ENCODE measurements at places on chromosomes 1 and 21.
A peak's percentile ranks its signal among the peaks of the same experiment; 100 is the strongest.

- no peak for DNase-seq
- no peaks in the 10 kb centered on the region for H3K36me3 ChIP-seq
- peaks cover 21% of the 10 kb centered on the region for H3K4me1 ChIP-seq
- no peak overlapping the region for H3K27ac ChIP-seq
- H3K27me3 ChIP-seq: no peaks in the 10 kb centered on the region
These were observed 65.7 kb downstream of the TLR5 start for GRCh38 chr1:223077247-223077833.

DNA sequence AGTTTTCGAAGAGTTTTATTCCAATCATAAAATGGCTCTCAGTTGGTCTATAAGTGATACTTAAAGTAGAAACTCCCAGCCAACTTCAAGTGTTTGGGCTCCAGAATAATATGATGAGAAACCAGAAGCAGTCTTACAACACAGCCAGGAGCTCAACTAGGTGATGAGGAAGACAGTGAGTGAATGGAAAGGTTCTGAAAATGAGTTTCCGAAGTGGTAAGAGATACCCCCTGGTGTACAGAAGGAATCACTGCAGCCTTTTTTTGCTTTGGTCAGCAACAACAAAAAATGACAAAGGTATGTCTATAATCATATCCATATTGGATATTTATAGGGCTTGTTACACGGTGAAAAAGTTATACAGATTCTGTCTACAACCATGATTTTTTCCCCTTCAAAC, 16.5 kb downstream of the KRTAP19-1 start:
- DNase-seq: no peak
- no peaks in the 10 kb centered on the region for H3K27me3 ChIP-seq
- H3K36me3 ChIP-seq: no peaks in the 10 kb centered on the region
- H3K4me3 ChIP-seq: no peak overlapping the region

DNA sequence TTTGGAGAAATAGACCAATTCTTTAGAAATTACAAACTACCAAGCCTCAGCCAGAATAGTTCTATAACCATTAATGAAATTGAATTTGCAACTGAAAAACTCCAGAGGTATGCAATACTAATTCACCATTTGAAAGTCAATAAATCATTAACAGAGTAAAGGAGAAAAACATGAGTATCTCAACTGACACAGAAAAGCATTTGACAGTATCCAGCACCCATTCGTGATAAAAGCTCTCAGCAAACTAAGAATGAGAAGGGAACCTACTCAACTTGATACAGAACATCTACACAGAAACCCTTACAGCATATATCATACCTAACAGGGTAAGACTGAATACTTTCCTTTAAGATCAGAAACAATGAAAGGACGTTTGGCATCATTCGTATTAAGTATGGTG, 54.3 kb downstream of the ST6GALNAC5 start:
- DNase-seq: no peak
- no peak overlapping the region for H3K4me3 ChIP-seq
- H3K4me1 ChIP-seq: no peaks in the 10 kb centered on the region
- no peaks in the 10 kb centered on the region for H3K36me3 ChIP-seq
- H3K27me3 ChIP-seq: no peaks in the 10 kb centered on the region

DNA sequence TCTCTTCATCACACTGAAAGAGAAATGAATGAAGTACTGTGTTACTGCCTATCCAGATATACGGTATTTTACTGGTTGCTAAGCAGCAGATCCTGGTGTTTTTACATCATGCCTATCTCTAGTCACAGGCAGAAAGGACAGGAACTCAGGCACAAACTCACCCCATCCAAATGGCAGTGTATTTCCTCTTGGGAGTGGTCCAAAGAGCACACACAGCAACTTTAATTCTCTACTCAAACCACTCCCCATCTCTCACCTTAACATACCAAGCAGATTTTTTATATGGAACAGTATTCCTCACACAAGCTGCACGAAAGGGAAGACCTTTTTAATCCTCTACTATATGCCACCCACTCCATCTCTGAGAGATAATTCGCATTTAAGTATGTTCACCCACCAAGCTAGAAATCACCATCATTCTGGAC, 27.3 kb downstream of the EIF4G3 start:
- peaks cover 26% of the 10 kb centered on the region for H3K36me3 ChIP-seq
- DNase-seq: no peak
- no peaks in the 10 kb centered on the region for H3K27me3 ChIP-seq
- peaks cover 10% of the 10 kb centered on the region for H3K4me1 ChIP-seq
- peak overlapping the region; percentile 52 for H3K27ac ChIP-seq
- H3K4me3 ChIP-seq: no peak overlapping the region

DNA sequence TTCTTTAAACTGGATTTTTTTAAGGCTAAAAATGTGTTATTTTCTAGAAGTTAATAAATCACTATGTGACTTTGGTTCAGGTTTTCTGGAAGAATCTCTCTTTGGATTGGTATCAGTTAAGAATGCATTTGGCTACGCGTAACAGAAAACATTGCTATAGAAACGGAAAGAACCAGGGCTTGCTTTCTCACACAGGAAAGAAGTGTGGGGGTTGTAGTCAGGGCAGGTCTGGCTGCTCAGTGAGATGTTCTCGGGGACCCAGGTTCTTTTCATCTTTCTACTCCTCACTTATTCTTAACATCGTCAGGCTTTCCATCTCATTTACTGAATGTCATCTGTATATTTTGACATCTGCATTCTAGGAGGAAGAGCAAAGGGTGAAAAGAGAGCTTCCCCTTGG, 191.4 kb downstream of the ZBTB18 start:
- no peak overlapping the region for H3K27ac ChIP-seq
- no peaks in the 10 kb centered on the region for H3K4me1 ChIP-seq
- no peak overlapping the region for H3K4me3 ChIP-seq

- H3K4me1 ChIP-seq: peaks cover 4% of the 10 kb centered on the region
- no peak overlapping the region for H3K27ac ChIP-seq
- no peaks in the 10 kb centered on the region for H3K36me3 ChIP-seq
- H3K4me3 ChIP-seq: no peak overlapping the region
These were observed 3.2 kb upstream of the TNFRSF8 start for GRCh38 chr1:12059722-12060464.

DNA sequence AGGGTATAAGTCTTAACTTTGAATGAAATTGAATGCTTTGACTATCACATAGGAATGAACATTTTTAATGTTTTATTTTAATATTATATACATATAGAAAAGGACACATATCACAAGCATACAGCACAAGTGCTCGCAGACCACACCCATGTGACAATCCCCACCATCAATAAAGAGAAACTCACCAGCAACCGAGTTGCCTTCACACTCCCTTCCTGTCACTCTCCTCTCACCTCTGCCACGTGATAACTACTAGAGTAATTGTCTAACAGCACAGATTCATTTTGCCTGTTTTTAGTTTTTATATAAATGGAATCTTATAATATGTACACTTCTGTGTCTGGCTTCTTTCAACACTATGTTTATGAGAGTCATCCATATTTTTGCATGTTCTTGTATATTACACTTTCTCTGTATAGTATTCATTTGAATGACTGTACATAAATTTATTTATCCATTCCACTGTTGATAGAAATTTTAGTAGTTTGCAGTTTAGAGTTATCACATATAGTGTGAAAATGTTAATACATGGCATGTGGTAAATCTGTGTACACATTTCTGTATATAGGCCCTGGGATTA, 304.9 kb upstream of the DUSP10 start:
- H3K27me3 ChIP-seq: no peaks in the 10 kb centered on the region
- peaks cover 11% of the 10 kb centered on the region for H3K4me1 ChIP-seq
- no peak overlapping the region for H3K4me3 ChIP-seq
- no peaks in the 10 kb centered on the region for H3K36me3 ChIP-seq
- H3K27ac ChIP-seq: no peak overlapping the region

GRCh38 chr1:13763991-13764390, 64.0 kb downstream of the PRDM2 start:
- H3K27me3 ChIP-seq: no peaks in the 10 kb centered on the region
- no peaks in the 10 kb centered on the region for H3K36me3 ChIP-seq
- peaks cover 95% of the 10 kb centered on the region for H3K4me1 ChIP-seq
- no peak for DNase-seq

DNA sequence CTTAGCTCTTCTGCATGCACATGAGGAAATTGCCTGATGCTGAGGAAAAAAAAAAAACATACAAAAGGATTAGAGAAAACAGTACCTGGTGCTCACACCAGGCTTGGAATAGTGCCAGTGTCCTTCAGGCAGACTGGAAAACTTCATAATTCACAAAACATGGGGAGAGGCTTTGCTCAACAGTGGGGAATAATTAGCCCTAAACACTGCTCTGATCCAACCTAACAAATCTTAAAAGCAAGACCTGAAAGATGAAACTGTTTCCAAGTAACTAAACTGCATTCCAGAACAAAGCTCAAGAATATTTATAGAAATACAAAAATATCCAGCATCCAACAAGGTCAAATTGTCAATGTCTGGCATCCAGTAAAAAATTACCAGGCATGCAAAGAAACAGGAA, 124.8 kb downstream of the AK5 start:
- H3K27me3 ChIP-seq: no peaks in the 10 kb centered on the region
- no peak overlapping the region for H3K4me3 ChIP-seq
- no peak overlapping the region for H3K27ac ChIP-seq
- no peaks in the 10 kb centered on the region for H3K4me1 ChIP-seq
- no peak for DNase-seq
- no peaks in the 10 kb centered on the region for H3K36me3 ChIP-seq

Measured in esophagus squamous epithelium (tissue), 5 donors.